ENCODE measurements at places on chromosomes 11 and 22.

DNA sequence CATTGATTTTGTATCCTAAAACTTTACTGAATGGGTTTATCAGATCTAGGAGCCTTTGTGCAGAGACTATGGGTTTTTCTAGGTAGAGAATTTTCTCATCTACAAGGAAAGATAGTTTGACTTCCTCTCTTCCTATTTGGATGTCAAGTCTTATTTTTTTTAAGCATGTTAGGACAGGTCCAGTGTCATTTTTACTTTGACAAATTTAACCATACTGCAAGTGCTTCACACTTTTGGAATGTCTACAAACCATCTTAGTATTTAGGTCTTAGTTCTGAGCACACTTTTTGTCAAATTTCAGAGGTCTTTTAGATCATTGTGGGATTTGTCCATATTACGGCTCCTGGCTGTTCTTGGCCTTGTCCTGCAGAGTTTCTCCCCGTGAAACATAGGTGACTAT, 715.2 kb upstream of the RAG2 start:
- DNase-seq: no peak

- DNase-seq: no peak
These were observed 817.4 kb downstream of the BRD1 start for GRCh38 chr22:49010070-49010863.

- DNase-seq: no peak
These were observed 9.9 kb upstream of the PARVB start for GRCh38 chr22:44014241-44014640.

- no peak for DNase-seq
These were observed 69.2 kb downstream of the DGCR2 start for GRCh38 chr22:19052941-19053541.

DNA sequence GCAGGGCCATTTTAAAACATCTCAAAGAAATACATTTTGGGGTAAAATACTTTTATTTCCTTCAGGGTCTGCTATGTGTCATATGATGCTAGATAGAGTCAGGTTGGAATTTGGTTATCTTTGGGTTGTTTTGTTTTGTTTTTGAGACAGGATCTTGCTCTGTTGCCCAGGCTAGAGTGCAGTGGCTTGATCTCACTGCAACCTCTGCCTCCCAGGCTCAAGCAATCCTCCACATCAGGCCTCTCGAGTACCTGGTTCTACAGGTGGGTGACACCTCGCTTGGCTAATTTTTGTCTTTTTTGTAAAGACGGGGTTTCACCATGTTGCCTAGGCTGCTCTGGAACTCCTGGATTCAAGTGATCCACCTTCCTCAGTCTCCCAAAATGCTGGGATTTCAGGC, 17.3 kb downstream of the DENND5A start:
- DNase-seq: no peak

- peak; percentile 53 for DNase-seq
These were observed 81.0 kb downstream of the BUD13 start for GRCh38 chr11:116691771-116692177.

GRCh38 chr11:117903505-117904382, 25.5 kb downstream of the TMPRSS13 start:
- DNase-seq: no peak

- DNase-seq: peak; percentile 77
These were observed 15.5 kb upstream of the ST3GAL4 start for GRCh38 chr11:126339863-126340434.

DNA sequence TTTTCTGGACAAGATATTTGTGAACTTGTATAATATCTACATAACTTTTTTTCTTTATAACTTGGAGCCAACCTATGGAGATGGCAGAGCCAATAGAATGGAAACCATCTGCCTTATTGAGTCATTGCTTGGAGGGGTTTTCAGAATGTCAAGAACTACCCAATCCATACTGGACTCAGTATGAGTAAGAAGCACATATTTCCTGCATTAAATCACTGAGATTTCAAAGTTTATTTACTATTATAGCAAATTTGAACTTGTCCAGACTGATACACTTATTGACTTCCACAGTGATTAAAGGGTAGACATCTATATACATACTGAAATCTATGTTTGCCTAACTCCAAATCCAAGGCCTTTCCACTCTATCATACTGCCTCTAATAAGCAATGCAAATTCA, 704.0 kb downstream of the KCNA4 start:
- DNase-seq: no peak

GRCh38 chr11:2982214-2982613, 9.9 kb downstream of the NAP1L4 start:
- DNase-seq: no peak

GRCh38 chr22:42895087-42895486, 38.0 kb upstream of the ARFGAP3 start:
- no peak for DNase-seq

DNA sequence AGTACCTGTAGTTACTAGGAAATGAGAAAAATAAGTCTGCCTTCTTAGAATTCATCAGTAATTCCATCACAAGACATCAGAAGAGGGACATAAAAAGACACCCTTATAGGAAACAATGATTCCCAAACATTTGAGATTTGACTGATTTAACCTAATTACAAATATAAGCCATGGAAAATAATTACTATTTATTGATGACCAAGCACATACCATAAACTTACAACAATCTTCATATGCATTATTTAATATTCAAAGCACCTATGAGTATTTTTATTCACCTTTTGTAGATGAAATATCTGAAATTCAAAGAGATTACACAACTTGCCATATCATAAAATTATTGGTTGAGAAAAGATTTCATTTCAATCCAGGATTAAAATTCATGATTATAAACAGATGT, 14.6 kb upstream of the OR52D1 start:
- no peak for DNase-seq

DNA sequence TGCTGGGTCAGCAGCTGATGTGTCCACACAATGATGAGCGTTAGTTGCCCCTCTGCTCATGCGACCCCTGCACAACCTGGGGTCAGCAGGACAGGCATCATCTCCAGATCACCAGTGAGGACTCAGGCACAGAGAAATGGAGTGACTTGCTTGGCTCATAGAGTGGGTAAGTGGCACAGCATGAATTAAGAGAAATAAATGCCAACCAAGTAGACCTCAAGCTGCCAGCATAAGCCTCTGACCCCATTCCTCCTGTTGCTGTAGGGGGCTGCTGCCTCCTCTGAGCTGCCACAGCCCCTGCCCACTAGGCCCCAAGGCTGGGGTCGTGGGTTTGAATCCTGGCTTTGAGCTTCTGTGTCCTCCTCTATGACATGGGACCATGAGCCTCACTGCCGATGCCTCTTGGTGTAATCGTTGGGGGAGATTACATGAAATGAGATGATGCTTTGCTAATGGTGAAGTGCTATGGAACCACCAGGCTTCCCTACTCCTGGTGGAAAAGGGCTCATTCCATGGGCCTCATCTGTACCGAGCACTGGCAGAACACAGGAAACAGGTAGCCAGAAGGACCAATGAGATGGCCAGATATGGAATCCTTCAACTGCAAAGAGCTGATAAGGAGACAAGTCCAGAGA, 33.6 kb downstream of the LRRC32 start:
- no peak for DNase-seq

DNA sequence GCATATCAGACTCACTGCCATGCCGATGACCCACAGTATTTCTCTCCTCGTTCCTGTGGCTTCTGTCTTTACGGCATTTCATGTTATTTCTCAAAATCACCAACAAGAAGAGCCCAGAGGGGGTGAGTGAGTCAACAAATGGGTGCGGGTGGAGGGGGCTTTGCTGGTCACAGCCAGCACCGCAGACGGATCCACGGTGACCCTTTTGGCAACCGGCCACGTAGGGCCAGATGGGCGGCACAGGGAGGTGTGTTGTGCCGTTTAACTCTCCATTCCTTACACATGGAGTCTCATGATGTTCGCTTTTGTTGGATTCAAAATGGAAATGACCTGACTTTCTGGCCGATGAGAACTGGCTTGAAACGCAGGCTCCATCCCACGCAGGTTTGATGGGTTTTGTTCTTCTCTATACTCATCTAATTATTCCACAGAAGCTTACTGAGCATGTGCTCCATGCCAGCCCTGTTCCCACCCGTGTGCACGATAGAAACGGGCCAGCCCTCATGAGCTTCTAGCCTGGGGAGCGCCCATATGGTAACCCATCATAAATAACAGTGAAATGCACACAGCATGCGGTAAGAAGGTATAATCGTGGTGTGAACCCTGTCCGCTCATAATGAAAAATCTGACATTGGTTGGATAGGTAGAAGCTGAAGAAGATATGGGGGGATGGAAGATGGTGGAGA, 319.9 kb downstream of the BRD1 start:
- DNase-seq: no peak

DNA sequence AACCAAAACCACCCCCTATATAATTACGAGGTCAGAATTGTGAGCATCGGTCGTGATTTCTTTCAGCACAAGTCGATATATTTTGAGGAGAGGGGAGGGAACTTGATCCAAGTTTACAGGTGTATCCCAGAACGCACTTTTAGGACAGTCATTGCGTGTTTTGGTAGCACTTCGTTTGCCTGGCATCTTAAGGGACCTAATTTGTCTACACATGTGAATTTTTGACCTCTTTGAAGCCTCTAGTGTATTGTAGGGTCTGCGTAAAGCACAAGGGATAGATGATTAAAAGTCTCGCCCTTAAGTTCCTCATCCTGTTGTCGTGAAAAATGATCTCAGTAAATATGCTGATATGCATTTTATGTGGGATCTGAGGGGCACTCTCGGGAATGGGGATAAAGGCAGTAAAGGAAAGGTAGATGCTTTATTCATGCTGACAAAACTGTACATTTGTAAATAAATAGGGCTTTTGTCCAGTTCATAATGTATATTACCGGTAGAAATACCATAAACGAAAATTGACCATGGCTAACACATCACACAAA, 632 bp upstream of the CCDC34 start:
- no peak for DNase-seq

GRCh38 chr11:1150769-1151365, 6.9 kb upstream of the MUC5AC start:
- DNase-seq: peak; percentile 22

GRCh38 chr11:7222619-7223018, 29.1 kb upstream of the SYT9 start:
- peak; percentile 3 for DNase-seq

GRCh38 chr11:82843057-82843795, 57.0 kb downstream of the PRCP start:
- DNase-seq: no peak

- DNase-seq: no peak
These were observed 739 bp upstream of the C1QTNF5 start for GRCh38 chr11:119341222-119342022.

DNA sequence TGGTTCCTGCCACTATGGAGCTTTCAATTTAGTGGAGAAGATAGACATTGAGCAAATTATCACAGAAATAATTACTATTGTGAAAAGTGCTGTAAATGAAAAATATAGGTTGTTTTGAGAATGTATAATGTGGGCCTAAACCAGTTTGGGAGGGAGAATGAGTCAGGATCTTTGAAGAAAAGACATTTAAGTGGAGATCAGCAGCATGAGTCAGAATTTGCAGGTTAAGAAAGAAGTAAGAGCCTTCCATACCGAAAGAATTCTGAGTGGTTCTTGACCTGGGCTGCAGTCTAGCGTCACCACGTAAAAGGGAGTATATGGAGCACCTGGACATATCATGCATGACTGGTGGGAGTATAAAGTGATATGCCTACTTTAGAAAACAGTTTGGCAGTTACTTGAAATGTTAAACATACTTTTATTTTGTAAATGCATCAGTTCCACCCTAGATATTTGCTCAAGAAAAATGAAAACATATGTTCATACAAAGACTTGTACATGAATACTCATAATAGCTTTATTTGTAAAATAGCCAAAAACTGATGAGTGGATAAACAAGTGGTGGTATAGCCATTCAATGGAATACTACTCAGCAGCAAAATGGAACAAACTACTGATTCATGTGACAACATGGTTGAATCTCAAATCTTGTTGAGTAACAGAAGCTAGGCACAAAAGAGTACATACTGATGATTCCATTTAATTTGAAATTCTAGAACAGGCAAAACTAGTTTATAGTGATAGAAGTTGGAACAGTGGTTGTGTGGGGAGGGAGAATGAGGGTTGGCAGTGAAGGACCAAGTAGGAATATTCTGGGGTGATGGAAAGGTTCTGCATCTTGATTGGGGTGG, 99.2 kb downstream of the STIM1 start:
- DNase-seq: no peak
